ENCODE measurements at places on chromosomes 7 and 10.

DNA sequence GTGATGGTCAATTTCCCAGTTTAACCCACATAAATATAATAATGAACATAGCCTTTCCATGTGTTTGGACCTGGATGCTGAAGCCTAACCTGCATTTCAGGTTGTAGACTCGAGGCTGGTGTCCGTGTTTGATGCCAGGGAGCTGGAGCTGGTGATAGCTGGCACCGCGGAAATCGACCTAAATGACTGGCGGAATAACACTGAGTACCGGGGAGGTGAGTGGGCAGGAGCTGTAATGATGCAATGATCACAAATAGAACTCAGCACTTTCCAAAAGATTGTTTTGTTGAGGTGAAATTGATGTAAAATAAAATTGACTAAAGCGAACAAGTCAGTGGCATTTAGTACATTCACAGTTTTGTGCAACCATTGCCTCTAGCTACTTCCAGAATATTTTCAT is 30.8 kb upstream of the STK17A start:
- no peak for DNase-seq

DNA sequence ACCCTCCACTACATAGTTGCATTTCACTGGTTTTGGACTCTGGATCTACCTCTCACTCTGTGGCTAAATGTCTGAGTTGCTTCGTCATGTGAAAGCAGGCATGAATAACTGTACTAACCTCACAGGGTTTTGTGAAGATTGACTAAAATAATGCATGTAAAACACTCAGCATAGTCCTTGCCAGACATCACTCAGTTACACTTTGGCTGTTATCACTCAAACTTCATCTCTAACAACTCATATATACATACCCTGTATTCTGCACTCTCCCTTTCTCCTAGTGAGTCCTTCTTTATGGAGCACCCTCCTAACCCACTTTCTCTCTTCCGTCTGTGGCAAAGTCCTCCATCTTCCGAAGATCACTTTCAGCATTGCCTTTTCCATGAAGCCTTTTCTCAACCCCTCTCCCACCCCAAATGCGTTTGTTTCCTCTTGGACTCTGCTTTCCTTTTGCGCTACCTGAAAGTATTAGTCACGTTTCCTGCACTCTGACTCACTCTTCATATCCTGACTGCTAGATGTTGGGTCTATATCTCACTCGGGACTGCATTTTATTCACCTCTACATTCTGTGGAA is 72.6 kb downstream of the OSBPL3 start:
- DNase-seq = no peak

- DNase-seq = no peak
These were observed 33.1 kb downstream of the RCC1L start for GRCh38 chr7:75040512-75040911.

GRCh38 chr7:151252961-151253711 is 4.6 kb upstream of the SMARCD3 start:
- DNase-seq = no peak

DNA sequence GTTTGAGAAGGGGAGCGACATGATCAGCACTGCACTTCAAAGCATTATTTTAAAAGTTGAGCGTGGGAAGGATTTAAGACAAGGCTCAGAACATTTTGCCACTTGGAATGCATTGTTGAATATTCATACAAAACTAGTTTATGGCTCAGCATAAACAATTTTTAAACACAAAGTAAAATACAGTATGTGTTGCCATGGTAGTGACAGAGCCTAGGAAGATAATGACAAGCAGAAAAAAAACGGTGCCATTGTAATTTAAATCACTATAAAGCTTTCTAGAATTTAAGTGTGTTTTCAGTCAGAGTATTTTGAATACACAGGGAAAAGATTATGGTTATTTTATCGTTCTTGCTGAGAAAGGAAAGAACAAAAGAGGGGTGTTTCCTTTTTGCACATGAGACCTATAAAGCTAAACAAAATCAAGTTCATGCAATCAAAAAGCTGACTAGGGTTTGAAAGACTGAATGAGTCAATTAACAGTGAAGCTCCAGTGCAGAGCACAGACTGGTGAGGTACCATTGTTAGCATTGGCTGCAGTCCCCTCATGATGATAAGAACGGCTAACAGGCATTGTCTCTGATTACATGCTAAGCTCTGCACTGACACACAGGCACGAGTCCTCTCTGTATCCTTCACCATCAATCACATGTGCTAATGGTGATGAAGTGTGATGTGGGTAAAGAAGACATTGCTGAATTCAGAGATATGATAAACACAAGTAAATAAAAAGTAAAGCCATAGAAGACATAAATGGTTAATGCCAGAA is 181.9 kb upstream of the VSTM2A start:
- DNase-seq = no peak

DNA sequence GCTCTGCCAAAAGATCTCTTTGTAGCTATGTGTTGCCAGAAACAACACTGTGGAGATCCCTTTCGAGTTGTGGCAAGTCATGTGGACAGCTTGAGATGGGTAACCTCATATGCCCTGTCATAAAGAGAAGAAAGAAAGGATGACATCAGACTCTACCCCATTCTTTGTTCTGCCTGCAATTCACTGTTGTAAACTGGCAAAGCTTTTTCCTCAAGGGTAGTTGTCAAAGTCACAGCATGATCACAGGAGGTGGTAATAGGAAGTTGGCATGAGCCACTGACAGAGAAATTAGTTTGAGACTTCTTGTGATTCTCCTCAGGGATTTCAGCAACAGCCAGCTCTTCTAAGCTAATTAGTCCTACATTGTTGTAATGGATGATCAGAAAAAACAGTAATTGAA is 19.4 kb upstream of the MINDY3 start:
- no peak for DNase-seq
